ENCODE measurements at places on chromosomes 1 and 21. TPM values are rescaled to one million over a fixed set of nuclear protein-coding genes. Genes with fewer than 3 reads are reported as not detected.

The SPRR2F gene
- not detected for total RNA-seq

The FAM177B gene
- not detected for total RNA-seq

- no peak for DNase-seq
Measured at GRCh38 chr1:101382135-101382534, 145.3 kb downstream of the S1PR1 start.

GRCh38 chr1:187046293-187046692, 217.5 kb downstream of the PLA2G4A start:
- DNase-seq = no peak

- DNase-seq = no peak
Measured at GRCh38 chr21:43585924-43586413, 73.3 kb downstream of the HSF2BP start.

DNA sequence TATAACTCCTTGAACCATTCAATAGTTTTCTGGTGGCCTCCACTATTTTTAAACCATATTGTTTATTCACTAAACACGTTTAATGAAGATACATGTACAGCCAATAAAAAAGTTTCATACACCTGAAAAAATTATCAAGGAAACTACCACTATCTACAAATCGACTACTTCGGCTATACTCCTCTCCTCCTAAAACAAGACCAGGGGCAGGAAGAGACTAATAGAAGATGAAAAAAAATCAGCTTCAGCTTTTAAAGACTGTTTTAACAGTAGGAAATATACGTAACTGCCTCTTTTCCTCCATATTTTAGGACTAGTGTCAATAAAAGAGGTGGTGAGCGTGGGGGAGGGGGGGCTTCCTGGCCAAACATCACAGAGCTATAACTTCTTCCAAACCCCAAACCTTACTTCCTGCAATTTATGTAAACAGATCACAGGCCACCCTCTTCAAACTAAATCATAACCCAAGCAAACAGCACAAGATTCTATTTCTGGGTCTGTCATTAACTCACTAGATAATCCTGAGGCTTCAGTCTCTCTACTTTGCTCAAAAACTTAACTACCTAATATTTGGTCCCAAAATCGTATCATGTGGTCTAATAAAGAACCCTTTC, 15.1 kb downstream of the FOXJ3 start:
- no peak for DNase-seq

DNA sequence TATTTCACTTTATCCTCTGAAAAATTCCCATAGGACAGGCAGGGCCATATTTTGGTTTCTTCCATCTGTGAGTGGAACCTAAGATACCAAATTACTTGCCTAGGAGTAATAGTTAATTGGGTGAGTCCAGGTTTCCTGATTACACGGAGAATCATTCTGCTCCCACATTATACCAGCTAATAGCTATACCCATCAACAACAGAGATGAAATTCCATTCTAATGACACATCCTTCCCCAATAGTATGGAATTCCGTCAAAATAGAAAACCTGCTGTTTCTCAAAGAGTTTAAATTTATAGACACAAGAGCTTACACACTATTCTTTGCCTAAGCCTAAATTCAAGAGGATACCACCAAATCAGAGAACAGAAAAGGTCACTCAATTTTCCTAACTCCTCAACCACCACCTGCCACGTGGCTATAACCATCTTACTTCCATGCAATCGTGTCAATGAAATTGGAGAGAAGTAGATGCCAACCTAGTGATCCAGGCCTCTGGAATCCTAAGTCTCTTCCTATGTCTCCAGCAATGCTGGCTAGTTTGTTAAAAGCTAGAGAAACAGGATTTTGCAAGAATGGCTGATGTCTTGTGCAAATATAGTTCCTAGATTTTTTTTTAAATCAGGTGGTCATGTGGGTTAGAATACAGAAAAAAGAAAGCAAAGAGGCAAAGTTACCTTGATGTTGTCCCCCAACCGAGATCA, 6.2 kb downstream of the PPT1 start:
- DNase-seq = no peak

DNA sequence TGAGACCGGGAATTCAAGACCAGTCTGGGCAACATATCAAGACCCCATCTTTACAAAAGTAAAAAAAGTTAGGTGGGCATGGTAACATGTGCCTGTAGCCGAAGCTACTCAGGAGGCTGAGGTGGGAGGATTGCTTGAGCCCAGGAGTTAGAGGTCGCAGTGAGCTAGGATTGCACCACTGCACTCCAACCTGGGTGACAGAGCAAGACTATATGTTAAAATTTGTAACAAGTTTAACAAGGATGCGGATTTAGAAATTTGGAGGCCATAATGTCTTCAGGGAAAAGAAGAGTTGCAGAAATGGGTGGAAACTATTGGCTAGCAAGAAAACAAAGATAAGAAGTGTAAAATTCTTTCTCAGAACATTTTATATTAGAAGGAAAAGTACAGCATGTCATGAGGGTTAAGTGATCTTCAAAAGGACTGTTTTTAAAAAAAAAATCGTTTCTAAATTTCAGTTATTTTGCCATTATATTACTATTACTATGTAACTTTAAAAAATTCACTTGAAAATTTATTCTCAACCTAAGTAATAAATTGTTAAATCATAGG, 17.6 kb downstream of the SOAT1 start:
- no peak for DNase-seq

GRCh38 chr1:117591252-117591651, 14.6 kb upstream of the TENT5C start:
- no peak for DNase-seq
